Left lung (tissue), 14 donors: ENCODE measurements at places on chromosomes 13 and 19. TPM values are rescaled to one million over a fixed set of nuclear protein-coding genes. Genes with fewer than 3 reads are reported as not detected.

DNA sequence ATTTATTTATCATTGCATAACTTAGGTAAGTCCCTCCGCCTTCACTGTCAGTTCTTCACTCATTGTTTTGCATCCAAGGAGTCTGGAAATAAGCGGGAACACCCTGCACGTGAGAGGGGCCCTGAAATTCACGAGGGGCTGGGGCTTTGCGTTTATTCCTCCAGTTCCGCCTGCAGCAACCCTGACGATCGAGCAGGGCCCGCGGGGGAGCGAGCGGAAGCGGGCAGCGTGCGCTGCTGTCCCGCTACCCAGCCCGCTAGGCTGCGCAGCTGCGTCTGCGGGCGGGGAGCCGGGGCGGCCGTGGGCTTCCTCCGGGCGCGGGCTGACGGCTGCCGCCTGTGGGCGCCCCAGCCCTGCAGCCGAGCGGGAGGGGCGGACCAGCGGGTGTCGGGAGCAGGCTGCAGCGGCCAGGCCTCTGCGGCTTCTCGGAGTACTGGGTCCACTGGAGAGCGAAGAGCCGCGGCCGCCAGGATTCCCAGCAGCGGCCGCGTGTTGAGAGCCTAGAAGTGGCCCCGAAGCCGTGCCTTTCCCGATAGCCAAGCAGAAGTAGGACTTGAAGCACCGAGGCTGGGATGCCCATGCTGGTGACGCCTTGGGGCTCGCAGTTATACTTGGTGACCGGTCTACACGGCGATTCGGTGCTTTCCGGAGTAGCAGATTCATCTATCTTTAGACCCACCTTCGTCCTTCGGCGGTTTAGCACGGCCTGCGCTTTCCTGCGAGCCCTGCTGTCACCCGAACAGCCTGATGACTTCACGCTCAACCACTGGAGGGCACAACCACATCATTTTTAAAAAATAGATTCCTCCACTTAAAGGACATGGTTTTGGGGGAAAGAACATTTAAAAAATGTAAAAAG, 32.9 kb upstream of the SACS start:
- peak; percentile 69 for DNase-seq

DNA sequence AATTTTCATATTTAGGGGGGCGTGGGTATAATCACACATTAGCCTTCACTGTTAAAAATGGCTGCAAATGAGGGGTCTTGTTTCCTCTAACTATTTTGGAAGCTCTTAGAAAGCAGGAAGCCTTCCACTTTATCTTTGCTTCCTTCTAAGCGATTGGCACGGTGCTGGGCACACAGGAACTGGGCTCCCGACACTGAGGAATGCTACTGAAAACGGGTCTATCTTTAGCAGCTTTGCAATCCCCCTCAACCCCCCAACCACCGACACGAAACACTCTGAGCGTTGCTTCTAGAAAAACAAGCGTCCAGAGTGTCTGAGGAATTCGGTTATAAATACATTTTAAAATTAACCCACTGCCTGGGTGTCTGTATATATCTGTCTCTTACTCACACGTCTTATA, 143.6 kb downstream of the CACNA1A start:
- DNase-seq, result no peak

GRCh38 chr13:58434943-58435342, 803.4 kb downstream of the PCDH17 start:
- no peak for DNase-seq

KLK2 gene
- not detected for total RNA-seq

DNA sequence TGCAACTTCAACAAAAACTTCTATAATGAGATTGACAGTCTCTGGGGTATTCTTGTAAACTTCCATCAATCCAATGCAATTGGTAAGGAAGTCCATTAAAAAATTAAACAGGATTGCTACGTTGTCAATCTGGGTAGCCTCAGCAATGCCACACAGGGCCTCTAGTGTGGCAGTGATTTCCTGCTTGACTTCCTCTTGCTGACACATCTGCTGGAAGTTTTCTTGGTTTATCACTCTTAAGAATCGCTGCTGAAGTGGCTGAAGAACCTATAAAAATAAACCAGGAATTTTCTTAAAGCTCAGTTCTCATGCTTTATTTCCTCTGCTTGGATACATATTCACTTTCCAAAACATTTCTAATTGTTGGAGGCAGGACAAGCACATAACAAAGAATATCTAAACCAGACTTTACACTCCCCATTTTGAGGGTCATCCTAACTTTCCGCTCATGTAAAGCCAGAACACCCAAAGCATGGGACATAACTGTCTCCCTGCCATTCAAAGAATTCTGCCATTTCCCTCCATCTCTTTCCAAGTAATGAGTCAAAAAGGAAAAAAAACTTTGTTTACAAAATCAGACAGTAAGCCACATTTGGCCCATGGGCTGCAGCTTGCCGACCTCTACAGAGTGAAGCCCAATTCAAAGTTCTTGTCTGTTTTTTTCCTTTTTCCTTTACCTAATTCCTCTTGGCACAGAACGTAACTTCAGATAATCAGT, 23.2 kb upstream of the EEF1AKMT1 start:
- no peak for DNase-seq

MEIOSIN gene
- not detected for total RNA-seq

DNA sequence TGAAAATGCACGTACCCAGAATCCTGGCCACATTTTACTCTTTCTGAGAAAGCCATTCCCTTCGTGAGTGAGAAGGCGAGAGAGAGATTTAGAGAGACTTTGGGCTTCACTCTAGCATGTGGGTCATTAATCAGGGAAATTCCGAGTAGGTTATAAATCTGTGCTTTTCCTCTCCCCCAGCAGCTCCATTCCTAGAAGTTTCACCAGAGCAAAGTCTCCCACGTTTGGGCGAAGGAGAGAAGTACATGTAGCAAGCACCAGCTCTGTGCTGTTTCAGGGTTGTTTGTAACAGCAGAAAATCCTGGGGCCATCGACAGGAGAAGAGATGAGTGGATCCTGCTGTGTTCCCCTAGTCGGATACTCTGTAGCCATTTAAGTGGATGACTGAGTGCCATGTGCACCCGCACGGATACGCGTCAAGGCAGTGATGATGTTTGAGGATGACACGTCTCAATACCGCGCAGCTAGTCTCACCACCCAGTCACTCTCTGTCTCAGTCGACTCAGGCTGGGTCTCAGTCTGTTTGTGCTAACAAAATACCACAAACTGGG, 131.8 kb upstream of the PEG3 start:
- no peak for DNase-seq

ZNF160 gene
- total RNA-seq, result 25.4 TPM

DNA sequence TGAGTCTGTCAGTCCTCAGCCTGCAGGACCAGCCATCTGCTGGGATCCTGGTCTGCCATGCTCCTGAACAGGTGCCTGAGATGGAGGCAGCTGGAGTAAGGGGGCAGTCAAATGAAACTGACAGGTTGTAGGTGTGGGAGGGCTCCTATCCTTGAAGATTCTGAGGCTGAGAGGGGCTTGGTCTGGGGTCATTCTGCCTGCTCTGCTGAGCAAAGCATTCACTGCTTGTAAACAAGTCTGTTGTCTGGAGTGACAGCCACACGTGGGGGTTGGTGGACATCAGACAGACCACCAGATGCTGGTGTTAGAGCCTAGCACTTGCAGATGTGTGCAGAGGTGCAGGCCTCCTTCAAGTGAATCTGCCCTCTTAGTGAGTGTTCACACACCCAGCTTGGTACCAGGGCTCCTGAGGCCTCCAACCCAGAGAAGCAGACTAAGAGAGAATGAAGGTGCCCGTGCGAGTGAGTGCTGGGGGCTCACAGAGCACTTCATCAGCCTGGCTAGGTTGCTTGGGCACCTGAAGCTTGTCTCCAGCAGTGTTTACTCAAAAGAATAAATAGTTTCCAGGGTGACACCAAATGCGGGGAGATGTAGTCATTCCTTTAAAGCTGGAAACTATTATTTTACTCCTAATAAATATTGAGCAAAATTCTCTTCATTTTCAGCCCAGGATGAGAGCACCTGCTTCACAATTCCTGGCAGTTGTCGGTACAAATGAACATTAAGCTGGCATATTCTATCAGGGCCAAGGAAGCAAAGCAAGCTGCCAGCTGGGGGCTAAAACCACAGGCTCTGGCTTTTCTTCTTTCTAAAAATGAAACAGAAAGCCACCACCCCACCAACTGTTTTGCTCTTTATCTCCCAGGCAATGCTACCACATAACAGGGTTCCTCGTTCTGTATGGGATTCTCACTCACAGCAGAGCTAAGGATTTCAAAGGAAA, 82.3 kb downstream of the RNASEH2B start:
- DNase-seq, result no peak

DNA sequence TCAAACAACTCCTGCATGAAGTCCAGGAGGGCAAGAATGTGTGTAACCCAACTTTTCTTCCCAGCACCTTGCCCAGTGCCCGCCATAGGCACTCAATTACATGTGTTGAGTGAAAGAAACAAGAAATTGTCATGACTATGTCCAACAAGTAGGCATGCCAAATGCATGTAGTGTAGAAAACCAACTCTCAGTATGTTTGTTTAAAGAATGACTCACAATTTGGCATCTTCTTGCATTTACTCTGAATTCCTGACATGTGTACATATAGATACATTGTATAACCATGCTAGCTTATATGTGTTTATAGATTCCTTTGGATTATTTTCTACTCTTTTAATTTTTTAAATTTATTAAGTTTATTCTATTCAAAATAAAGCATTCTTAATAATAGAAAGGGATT, 305.0 kb downstream of the EFNB2 start:
- no peak for DNase-seq

DNA sequence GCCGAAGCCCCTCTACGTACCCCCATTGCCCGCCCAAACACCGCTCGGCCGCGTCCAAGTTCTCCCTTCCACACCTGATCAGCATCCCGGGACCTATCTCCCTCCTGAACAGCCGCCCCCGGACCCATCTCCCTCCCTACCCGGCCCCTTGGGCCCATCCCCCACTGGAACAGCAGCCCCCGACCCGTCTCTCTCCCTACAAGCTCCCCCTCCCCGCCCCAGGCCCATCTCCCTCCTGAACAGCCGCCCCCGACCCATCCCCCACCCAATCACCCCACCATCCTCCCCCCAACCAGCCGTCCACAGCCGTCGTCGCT, 610 bp downstream of the ZSCAN1 start:
- DNase-seq, result no peak

HSH2D gene
- 8.5 TPM for total RNA-seq

GRCh38 chr19:3783660-3784584, 2.3 kb downstream of the MATK start:
- DNase-seq, result no peak

ATP12A gene
- total RNA-seq, result not detected

DNA sequence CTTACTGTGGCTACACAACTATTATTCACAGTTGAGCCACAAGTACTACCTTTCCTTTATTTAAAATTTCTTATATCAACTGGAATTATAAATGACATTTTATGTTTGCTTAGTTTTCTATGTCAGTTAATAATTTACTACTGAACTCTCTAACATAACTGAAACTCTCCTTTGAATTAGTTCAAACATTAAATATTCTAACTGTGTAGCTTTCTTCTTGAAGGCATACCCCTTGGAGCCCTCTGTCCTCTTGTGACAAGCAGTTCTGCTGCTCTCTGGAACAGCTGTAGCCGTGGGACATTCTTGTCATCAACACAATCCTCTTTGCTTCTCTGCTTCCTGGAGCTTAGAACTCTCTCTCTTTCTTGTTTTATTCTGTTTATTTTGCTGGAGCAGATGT, 244.8 kb downstream of the NHLRC3 start:
- DNase-seq, result no peak

ZNF223 gene
- 5.0 TPM for total RNA-seq

- no peak for DNase-seq
These were observed 95.2 kb downstream of the GGACT start for GRCh38 chr13:100493418-100493817.

DNA sequence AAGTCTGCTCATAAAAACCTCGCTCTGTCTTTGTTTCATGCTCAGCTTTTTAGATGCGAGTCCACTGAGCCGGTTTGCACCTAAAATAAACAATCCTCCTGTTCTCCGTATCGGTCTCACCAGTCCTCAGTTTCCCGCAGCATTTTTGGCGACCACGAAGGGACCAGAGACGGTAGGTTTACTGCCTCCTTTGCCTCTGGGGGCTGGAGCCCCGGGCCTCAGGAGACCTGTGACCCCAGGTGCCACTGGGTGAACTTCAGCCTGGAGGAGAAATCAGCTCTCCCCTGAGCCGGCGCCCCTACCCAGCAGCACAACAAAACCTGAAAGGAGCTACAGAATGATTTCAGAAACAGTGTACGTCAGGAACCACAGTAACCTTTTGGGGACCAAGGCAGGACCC, 8.1 kb downstream of the SIGLEC11 start:
- no peak for DNase-seq

- no peak for DNase-seq
These were observed 9.1 kb downstream of the ZNF841 start for GRCh38 chr19:52086481-52086880.

- no peak for DNase-seq
These were observed 131.7 kb downstream of the KLF5 start for GRCh38 chr13:73190477-73190876.

MCEMP1 gene
- total RNA-seq, result 112 TPM

DNA sequence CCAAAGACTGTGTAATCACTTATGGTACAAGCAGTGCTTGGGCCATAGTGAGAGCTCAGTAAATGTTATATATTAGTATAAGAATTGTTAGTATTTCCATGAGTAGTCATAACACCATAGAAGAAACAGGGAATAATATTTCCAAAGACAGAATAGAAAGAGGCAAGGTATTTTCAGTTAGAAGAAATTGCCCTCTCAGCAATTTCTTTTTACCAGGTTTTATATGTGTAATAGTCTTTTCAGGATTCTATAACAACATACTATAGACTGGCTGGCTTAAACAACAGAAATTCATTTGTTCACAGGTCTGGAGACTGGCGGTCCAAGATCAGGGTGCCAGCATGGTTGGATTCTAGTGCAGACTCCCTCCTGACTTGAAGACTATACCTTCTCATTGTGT, 485.7 kb downstream of the FOXO1 start:
- no peak for DNase-seq

- no peak for DNase-seq
These were observed 2.4 kb upstream of the LYL1 start for GRCh38 chr19:13104848-13105711.

DNA sequence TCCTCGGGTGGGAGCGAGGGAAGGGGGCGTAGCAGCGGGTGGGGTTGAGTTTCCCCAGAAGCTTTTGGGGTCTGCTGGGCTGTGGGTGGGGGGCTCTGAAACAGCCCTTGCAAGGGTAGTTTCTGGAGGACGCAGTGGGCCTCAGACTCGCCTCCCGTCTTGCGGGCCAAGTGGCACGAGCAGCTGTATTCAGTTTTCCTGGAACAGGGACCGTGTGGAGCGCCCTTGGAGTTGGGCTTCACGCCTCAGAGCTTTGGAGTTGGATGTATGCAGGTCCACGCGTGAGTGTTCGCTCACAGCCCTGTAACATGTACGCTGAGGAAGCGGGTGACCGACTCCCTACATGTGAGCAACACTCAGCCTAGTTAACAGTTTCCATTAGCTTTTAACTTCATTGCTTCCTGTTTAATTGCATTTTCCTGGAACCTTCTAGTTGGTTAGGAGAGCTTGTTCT, 603 bp downstream of the TM9SF2 start:
- peak; percentile 46 for DNase-seq
